ENCODE measurements at places on chromosomes 16 and 17.

GRCh38 chr17:65417406-65418221 is 143.8 kb downstream of the AXIN2 start:
- DNase-seq: no peak

- DNase-seq: no peak
Measured at GRCh38 chr17:31408586-31408985, 17.1 kb downstream of the RAB11FIP4 start.

GRCh38 chr16:63789603-63790002 is 1332.3 kb downstream of the CDH11 start:
- DNase-seq: no peak

GRCh38 chr16:83110269-83110668 is 483.5 kb downstream of the CDH13 start:
- DNase-seq: no peak

GRCh38 chr16:73543970-73544599 is 496.2 kb upstream of the ZFHX3 start:
- no peak for DNase-seq

GRCh38 chr16:15443753-15444152 is 9.4 kb downstream of the BMERB1 start:
- no peak for DNase-seq

DNA sequence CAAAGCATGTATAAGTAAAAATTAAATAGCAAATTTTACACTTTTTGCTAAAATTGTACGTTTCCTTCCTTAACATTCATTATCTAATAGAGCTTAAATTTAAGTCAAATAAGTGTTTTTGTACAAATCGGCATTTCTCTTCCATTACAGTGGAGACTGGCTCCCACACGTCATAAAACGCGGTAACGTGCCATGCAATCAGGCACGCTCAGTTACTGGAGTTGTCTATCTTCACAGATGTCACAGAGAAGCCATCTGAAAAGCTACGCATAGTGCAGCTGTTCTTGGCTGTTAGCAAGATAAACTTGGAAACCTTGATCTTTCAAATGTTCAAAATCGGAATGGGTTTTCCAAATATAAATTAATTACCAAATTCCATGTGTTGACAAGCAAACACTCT is 165.3 kb downstream of the STX8 start:
- DNase-seq: no peak

GRCh38 chr16:55372792-55373488 is 48.9 kb downstream of the IRX6 start:
- DNase-seq: no peak

- peak; percentile 12 for DNase-seq
Measured at GRCh38 chr16:28549301-28549899, 4.3 kb upstream of the SGF29 start.

- DNase-seq: peak; percentile 73
Measured at GRCh38 chr17:82350182-82351030, 8.6 kb upstream of the TEX19 start.

DNA sequence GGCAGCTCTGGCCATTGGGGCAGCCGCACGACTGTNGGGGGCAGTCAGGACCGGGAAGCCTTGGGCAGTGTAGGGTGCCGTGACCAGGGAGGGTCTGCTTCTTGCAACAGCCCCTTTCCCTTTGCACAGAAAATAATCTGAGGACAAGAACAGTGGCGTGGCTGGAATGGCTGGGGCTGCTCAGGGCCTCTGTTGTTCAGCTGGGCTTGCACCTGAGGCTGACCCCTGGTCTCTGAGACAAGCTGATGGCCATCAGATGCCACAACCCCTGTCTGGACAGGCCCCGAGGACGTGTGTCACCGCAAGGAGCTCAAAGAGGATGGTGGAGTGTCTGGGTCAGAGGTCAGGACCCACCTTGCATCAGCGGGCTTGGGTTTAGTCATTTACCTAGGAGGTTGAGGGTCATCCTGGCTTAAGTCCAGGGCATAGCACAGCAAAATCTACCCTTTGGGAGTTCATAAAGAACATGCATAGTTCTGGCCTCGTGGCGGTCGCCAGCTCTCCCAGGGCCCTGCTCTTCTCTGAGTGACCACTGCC is 46.9 kb downstream of the METRNL start:
- DNase-seq: no peak

DNA sequence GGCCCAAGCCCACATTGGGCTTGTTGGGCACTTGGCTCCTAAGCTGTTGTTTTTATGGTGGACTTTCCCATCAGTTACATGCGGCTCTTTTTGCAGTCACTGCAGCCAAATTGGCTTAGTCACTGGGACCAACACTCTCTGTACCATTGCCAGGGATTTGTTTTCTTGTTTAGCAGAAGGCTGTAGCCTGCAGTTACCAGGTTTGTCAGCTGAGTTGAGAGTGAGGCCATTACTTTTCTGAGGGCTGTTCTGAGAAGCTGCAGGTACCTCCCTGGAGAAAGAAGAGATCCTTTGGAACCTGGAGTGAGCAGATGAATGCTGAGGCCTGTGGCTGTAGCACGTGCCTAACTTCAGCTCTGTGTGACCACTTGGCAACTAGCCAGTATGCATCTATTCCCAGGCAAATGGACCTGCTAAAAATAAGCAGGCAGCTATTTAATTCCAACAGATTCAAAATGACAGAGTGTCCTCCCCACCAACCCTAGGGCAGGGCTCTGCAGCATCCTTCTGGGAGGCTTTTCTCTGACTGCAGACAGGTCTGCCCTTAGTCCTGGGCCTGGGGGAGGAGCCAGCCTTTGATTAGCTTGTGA is 12.9 kb downstream of the AKAP1 start:
- DNase-seq: no peak

DNA sequence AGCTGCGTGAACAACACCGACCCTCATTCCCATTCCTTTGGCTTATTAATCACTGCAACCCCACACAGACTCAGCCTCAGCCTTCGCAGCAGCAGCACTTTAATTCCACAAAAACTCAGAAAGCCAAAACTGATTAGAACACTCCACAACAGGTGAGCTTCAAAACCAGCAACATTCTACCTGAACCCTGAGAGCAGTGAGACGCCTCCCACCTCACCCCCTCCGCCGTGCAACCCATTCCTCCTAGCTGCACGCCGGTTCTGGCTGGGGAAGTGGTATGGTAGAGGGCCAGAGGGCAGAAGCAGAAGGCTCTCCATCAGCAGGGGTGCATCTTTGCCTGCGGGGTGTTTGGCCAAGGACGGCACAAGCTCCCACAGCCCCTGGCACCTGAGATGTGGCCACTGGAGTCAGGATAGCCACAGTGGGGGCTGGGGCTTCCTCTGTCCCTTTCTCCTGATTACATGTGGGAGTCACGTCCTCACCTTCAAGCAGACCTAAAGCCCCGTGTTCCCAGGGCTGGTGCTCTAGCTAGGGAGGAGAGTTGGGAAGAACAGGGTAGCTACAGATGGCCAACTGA is 1.6 kb downstream of the BORCS6 start:
- DNase-seq: no peak

- DNase-seq: no peak
Measured at GRCh38 chr16:52707676-52708337, 160.9 kb upstream of the TOX3 start.

All from stimulated activated CD4-positive, alpha-beta T cell treated with anti-CD3 and anti-CD28 coated beads, Interleukin-15, amount 100 ng/mL, for 24 hours (primary cell).